ENCODE measurements at places on chromosomes 13 and 19. TPM values are rescaled to one million over a fixed set of nuclear protein-coding genes. Genes with fewer than 3 reads are reported as not detected.

CGB5 gene
- total RNA-seq: 8.1 TPM

PARP4 gene
- total RNA-seq: 46.7 TPM

CLEC17A gene
- total RNA-seq: not detected

SIGLEC8 gene
- total RNA-seq: not detected

ZNF93 gene
- 8.8 TPM for total RNA-seq

CCL25 gene
- not detected for total RNA-seq

FPR3 gene
- 0.10 TPM for total RNA-seq

ZNF835 gene
- total RNA-seq: 0.71 TPM

RASIP1 gene
- total RNA-seq: 0.20 TPM

ZNF575 gene
- total RNA-seq: not detected

SIN3B gene
- total RNA-seq: 10.1 TPM

MLNR gene
- not detected for total RNA-seq

PSG11 gene
- 0.49 TPM for total RNA-seq

IZUMO2 gene
- total RNA-seq: not detected

NAA16 gene
- 4.7 TPM for total RNA-seq

PINLYP gene
- total RNA-seq: 2.5 TPM

FBXL3 gene
- total RNA-seq: 27.3 TPM

UBE2M gene
- 113 TPM for total RNA-seq

DLEU7 gene
- total RNA-seq: 0.17 TPM

GGACT gene
- not detected for total RNA-seq

DNA sequence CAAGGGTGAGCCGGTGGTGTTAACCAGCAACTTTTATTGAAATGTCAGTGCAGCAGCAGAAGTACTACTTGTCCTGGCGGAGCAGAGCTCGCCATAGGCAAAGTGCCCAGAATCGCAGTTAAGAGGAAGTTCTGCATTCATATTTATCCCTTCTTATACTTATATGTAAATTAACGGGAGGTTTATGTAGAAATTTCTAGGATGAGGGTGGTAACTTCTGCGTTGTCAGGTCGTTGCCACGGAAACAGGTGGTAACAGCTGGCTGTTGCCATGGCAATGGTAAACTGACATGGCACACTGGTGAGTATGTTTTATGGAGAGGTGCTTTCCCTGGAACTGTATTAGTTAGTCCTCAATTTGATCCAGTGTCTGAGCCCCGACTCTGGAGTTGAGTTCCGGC, 2494.9 kb upstream of the PCDH20 start:
- peak; percentile 45 for DNase-seq

DNA sequence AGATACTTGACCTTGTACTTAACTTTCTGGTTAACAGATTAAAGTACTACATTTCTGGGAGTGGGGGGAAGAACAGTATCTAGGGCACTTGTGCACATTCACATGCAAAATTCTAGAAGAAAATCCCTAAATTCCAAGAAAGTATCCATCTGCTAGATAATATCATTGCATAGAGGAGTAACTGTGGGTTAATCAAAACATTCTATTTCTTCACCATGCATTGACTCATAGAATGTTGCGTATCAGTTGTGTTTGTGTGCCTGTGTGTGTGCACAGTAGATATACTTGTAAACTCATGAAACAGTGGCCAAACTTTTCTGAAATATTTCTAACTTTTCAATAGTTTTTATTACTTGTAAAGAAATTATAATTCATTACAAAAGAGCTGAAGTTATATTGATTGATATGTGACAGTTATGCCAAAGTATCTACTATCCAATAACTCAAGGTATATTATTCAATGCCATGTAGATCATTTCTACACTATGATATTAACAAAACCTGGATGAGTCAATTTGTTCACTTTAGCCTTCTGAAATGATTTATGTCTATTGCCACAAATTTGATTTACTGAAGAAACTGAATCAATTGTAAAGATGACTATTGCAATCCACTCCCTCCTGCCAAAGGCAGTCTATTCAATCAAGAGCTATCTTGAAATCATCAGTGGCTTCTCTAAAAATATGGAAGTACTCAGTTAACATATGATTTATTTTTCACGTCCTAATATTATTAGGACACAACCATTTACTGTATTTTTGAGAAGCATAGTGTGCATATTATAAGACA, 756.7 kb upstream of the ARGLU1 start:
- DNase-seq: no peak

DNA sequence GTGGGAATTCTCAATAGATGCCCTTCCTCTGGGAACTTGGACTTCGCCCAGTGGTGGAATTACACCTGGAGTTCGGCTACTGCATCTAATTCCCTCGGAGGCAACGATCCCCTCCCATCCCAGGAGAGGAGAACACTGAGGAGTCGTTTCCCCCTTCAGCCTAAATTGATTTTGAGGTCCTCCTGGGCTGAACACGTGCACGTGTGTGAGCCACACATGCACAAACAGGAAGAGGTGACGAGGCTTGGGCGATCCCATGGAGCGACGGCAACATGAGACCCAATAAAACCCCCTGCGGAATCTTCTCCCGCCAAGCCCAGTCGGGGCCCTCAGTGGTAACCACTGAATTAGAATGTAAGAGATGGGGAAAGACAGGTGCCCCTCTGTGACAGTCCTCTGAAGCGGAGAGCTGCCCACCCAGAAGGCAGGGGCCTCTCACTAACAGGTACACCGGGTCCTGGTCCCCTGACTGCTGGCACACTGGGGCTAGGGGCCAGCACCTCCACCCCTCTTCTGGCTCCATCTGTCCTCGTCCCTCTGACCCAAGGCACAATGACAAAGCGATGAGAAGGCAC, 4.5 kb downstream of the MLLT1 start:
- no peak for DNase-seq

- DNase-seq: no peak
These were observed 2.5 kb upstream of the TTC9B start for GRCh38 chr19:40220674-40221073.

DNA sequence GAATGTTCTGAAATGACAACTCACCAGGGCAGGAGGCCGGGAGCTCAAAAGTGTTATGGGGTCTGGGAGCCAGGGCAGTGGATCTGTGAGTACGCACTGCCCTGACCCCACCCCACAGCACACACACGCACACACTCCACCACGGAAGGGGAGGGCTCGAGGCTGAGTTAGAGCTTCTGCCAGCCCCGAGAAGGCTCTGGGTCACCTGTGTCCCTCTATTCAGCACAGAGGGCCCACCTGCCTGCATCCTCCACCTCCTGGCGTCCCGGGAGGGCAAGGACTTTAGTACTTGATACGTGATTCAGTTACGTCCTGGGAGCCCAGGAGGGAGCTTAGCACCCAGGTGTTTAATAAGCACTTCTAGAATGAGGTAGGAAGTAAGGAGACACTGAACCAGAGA, 190.0 kb upstream of the GPR12 start:
- no peak for DNase-seq

DNA sequence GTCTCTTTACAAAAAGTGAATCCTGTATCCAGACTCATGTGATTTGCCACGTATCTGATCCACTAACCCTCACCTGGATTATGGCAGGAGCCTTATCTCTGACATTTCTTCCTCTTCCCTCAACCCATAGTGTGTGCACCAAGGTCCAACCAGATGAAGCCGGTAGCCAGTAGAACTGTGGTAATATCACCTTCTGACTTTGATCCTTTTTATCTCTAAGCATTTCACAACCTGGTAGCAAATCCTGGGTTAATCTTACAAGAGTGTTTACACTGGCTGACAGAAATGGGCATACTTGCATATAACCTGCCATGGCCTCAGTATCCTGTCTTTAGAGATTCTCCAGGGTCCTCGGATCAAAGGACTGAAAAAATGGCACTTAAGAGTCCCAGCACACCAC, 1.9 kb downstream of the ZNF417 start:
- DNase-seq: no peak

DNA sequence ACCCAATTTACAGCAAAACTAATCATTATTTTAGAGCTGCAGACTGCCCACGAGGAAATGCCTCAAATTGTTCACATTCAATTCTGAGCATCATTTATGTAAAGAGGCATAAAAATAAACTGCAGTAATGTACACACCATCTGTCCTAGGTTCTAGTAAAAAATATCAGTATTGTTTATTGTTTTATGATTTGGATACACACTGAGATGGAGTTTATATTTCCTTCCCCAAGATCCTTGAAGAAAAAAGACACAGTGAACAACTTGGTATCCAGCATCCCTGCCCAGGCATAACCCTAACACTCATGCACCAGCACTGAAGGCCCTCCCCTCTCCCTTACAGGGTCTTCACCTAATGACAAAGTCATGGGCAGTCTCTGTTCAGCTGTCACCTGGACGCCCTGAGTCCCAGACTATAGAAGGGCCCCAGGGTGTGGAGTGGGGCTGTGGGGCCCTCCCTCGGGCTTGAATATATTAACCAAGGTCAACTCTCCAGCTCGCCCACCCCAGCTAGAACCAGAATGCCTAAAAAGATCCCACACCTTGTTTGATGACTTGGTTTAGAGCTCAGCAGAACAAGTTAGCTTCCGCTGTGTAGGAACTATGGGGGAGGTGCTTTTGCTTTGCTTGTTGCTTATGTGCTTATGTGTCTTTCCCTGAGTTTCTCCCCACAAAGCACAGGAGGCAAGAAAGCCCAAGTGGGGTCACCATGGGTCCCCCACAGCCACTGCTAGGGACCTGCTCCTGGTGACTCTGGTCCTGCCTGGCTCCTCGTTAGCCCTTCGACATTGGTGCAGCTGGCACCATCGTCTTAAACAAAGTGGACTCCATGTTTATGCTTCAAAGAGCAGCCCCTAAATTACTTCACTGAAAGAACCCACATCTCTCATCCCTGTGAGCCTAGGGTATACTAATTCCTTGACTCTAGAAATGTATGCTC, 111.1 kb downstream of the COL4A1 start:
- no peak for DNase-seq

- peak; percentile 82 for DNase-seq
These were observed 135.7 kb downstream of the LMO7 start for GRCh38 chr13:75771818-75772217.

DNA sequence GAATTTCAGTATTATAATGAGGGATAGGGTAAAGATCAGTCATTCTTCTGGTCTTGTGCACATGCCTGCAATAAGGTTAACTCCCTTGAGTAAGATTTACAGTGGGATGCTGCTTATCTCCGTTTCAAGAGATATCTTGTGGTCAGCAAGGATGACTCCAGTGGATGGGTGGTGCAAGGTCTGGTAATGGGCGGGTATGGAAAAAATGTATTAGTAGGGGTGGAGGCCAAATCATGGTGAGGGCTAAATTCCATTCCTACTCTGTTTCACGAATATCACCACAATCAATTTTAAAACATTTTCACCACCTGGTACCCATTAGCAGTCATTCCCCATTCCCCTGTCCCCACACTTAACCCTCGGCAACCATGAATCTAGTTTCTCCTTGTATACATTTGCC, 40.6 kb downstream of the CCDC122 start:
- no peak for DNase-seq

DNA sequence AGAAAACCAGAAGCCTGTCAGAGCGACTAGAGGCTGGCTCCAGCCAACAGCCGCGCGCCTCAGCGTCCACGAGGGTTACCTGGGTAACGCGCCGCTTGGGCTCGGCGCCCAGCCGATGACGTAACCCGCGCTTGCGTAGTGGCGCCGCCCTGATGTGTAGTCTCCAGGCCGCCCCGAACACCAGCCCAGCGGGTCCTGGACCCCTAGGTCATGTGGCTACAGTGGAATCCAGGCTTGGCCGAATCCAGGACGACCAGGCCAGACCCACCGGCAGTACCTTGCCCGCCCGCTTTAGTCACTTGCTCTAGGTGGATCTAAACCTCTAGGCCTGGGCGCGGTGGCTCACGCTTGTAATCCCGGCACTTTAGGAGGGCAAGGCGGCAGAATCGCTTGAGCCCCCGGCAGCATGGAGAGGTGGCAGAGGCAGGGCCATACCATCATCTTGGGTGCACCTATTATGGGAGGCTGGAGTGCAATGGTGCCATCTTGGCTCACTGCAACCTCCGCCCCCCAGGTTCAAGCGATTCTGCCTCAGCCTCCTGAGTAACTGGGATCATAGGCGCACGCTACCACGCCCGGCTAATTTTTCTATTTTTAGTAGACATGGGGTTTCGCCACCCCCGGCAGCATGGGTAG, 7.2 kb upstream of the ZNF606 start:
- DNase-seq: peak; percentile 62

- no peak for DNase-seq
These were observed 87.3 kb upstream of the FARP1 start for GRCh38 chr13:98055623-98056022.

- DNase-seq: no peak
These were observed 107.7 kb upstream of the UQCRFS1 start for GRCh38 chr19:29320618-29321017.

DNA sequence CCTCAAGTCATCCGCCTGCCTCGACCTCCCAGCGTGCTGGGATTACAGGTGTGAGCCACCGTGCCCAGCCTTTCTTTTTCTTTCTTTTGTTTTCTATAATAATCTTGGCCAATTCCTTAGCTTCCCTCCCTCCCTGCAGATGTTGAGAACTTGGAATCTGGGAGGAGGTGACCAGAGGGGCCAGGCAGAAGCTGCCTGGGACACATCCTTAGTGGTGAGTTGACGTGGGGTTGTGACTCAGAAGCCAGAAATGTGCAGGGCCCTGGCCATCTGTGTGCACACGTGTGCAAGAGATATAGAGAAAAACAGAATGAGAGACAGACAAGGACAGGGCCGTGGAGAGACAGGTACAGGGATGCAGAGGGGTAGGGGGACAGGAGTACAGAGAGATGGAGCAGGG, 154.3 kb downstream of the SIPA1L3 start:
- DNase-seq: peak; percentile 89

DNA sequence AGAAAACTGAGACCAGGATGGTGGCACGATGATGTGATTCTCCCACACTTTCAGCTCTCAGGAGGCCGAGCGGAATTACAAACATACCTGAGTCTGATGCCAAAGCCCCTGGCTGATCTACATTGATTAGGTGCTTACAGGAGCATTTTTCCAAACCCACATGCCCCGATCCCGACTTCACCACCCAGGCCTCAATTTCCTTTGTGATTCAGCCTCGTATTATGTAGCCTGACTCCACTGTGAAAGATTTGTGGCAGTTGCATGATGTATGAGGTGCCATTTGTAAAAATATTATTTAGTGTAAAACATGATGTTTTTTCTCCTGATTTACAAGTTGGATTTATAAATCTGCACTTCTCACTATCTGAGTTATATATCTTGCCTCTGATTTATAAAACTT, 118.0 kb downstream of the TSHZ3 start:
- DNase-seq: no peak

- DNase-seq: no peak
These were observed 107.4 kb upstream of the CLDN10 start for GRCh38 chr13:95445131-95445530.

GRCh38 chr19:48966541-48967345, 1.6 kb downstream of the FTL start:
- DNase-seq: peak; percentile 28

- no peak for DNase-seq
These were observed 326.7 kb downstream of the RBM26 start for GRCh38 chr13:79079351-79079839.

- peak; percentile 14 for DNase-seq
These were observed 16.0 kb downstream of the PIP5K1C start for GRCh38 chr19:3684054-3684816.

- DNase-seq: no peak
These were observed 1.8 kb downstream of the LSM4 start for GRCh38 chr19:18320865-18321733.

- peak; percentile 74 for DNase-seq
These were observed 214.9 kb downstream of the KLF5 start for GRCh38 chr13:73273745-73274144.
